ENCODE measurements at places on chromosomes 7 and 10. TPM values are rescaled to one million over a fixed set of nuclear protein-coding genes. Genes with fewer than 3 reads are reported as not detected.

Gene OR13A1
- not detected for total RNA-seq

Gene OR2A14
- total RNA-seq = not detected

Gene MICALL2
- 13.4 TPM for total RNA-seq

Gene LRIT1
- total RNA-seq = not detected

Gene ABCB4
- total RNA-seq = 23.5 TPM

Gene SGCE
- 113 TPM for total RNA-seq

Gene CRHR2
- total RNA-seq = not detected

Gene VAX1
- total RNA-seq = not detected

Gene PRKRIP1
- 19.0 TPM for total RNA-seq

Gene SLC29A4
- total RNA-seq = 1.5 TPM

Gene TAS2R40
- not detected for total RNA-seq

Gene FOXP2
- 13.1 TPM for total RNA-seq

Gene GCK
- 0.36 TPM for total RNA-seq

Gene ARHGAP12
- total RNA-seq = 74.7 TPM

Gene CNPY1
- not detected for total RNA-seq

Gene GJD4
- total RNA-seq = 0.16 TPM

Gene ZNF117
- total RNA-seq = 6.2 TPM

Gene PRF1
- total RNA-seq = not detected

Gene SPDYE17
- total RNA-seq = not detected

Gene CTNNA3
- total RNA-seq = under 0.01 TPM

Gene SCART1
- 5.2 TPM for total RNA-seq

Gene TLX1
- not detected for total RNA-seq

Gene GSTO2
- 0.85 TPM for total RNA-seq

Gene UNCX
- 0.12 TPM for total RNA-seq

Gene FXYD4
- total RNA-seq = not detected

Gene ERVW-1
- total RNA-seq = not detected

Gene ADRA2A
- total RNA-seq = 2.9 TPM

Gene INHBA
- 78.7 TPM for total RNA-seq

Gene YWHAG
- total RNA-seq = 116 TPM

Gene TMEM229A
- total RNA-seq = not detected

Gene GIMAP1
- not detected for total RNA-seq

Gene SEMA3E
- total RNA-seq = 0.49 TPM

Gene UMAD1
- total RNA-seq = 15.2 TPM

Gene CALHM2
- total RNA-seq = 51.1 TPM

Gene FGL2
- total RNA-seq = 0.16 TPM

Gene NPTX2
- 9.6 TPM for total RNA-seq

Gene CALN1
- not detected for total RNA-seq

Gene OR9A2
- total RNA-seq = not detected

Gene VPS37D
- total RNA-seq = 3.6 TPM

Gene PDZD7
- total RNA-seq = 1.5 TPM

Gene PILRA
- 0.36 TPM for total RNA-seq

Gene DDX50
- total RNA-seq = 37.6 TPM

Gene NXPH1
- total RNA-seq = not detected

Gene DDC
- not detected for total RNA-seq

Gene SORBS1
- total RNA-seq = 0.49 TPM

Gene SPDYE16
- total RNA-seq = not detected

Gene KCNMA1
- total RNA-seq = 52.9 TPM

Gene PPP1R3A
- not detected for total RNA-seq

Gene GIMAP6
- total RNA-seq = 0.16 TPM

Gene MOGAT3
- total RNA-seq = not detected

Gene OR6B1
- total RNA-seq = not detected

Gene CNNM1
- total RNA-seq = 0.36 TPM

Gene PIK3AP1
- not detected for total RNA-seq

Gene UCN3
- not detected for total RNA-seq

Gene ACTR3C
- total RNA-seq = not detected

Gene PAOX
- total RNA-seq = 8.3 TPM

Gene NEUROD6
- not detected for total RNA-seq
